Retinal pigment epithelial cell (primary cell): ENCODE measurements at places on chromosomes 6 and 20.

DNA sequence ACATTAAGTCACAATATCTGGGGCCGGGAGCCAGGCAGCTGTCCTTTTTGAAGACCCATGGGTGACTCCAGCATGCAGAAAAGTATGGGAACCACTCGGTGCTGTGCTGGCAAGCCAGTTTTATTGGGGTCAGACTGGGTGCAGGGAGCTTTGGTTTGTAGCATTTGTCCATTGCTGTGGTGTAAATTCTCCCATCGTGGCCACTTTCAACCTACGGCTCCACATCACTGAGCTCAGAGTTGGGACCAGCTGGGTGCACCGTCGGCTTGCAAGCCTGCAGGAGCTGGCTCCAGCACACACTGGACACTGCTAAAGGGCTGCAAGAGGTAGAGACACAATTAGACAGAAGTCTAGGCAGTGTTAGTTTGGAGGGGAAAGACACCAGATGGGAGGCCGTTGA is 66.9 kb downstream of the SYNJ2 start:
- DNase-seq, result no peak

GRCh38 chr6:37624606-37625574 is 72.8 kb downstream of the MDGA1 start:
- no peak for DNase-seq

DNA sequence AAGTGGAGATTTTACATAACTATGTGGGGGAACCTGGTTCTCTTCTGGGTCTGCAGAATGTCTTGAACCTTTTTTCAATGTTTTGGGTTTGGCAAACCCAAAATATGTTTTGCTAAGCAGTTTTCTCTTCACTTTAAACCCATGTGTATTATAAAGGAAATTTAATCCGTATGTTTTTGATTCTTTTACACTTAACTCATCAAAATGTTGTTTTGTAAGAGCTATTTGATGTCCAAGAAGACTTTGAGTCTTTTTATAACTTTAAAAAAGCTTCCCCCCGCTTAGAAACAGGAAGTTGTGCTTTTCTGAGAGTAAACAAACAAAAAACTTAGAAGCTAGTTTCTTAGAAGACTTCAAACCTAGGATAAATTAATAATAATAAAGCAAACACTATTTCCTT is 81.9 kb upstream of the CEP162 start:
- DNase-seq, result no peak

DNA sequence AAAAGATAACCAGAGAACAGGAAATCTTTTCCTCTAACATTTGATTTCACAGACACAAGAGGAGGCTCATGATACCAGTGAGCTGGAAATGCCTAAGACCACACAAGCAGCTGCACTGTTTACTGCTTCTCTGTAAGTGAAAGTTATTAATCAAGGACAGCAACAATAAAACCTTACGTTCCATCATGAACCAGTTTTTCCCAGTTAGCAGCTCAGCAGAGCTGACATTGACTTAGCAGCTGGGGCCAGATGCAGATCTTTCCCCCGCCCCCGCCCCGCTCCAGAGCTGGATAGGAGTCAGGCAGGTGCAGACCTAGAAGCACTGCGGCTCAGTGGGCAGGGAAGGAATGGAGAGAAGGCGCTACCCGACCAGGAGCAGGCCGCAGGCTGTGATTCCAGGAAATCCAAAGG is 275.2 kb downstream of the GMDS start:
- no peak for DNase-seq

GRCh38 chr6:45476341-45476740 is 98.6 kb upstream of the SUPT3H start:
- no peak for DNase-seq

GRCh38 chr6:73085443-73085871 is 139.8 kb downstream of the KHDC1L start:
- DNase-seq, result no peak

DNA sequence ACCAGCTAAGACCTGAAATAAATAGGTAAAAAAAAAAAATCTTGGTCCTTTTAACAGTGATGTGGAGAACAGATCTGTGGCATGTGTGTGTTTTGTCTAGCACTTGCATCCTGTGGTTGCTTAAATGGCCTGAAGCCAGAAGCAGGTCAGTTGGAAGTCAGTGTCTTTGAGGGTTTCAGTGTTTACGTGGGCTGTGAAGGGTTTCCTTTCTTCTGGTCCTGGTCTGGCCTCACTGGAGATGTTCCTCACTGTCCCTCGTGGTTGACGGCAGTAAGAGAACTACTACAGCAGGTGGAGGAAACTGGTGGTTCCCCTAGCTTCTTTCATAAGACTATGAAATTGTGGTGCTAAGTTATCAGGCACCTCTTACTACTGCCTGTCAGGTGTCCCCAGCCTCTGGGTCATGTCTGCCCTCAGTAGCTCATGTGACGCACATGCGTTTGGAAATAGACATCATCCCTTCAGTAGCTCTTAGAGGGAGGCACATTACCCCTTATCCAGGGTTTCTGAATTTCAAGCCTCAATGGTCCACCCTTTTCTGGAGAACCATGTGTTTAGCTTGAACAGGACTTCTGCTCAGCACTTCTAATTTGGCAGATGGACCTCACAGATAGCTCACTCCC is 59.4 kb upstream of the SCP2D1 start:
- DNase-seq, result no peak

DNA sequence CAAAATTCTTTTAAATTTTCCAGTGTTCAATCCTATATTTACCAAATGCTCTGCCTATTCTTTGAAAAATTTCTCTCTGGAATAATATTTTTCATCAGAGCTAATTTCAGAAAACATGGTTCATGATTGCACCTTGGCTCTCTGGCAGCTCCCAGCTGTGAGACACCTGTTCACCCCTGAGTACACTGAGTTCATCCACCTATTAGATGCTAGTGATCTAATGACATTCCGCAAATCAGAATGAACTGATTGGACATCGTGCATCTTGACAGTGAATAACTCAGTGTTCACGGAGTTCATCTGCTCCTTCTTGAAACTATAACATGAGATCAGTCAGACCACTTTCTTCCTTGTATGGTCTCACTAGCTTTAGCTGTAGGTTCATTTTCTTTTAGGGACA is 3.9 kb upstream of the SHPRH start:
- no peak for DNase-seq

DNA sequence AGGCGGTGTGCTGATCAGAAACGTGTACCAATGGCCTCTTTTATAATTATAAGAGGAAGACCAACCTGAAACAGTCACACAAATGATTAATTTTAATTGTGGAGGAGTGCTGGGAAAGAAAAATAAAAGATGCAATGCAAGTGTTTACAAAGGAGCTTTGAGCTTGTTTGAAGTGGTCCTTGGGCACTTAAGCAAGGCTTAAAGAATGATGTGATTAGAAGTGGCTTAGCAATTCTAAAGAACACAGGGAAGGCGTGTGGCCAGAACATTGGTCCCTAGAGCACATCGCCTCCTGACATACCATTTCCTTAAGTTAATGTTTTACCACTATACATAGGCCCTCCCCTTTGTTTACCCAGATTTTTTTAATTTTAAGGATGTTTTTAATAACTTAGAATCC is 26.1 kb downstream of the PTPN1 start:
- DNase-seq, result peak; percentile 93

DNA sequence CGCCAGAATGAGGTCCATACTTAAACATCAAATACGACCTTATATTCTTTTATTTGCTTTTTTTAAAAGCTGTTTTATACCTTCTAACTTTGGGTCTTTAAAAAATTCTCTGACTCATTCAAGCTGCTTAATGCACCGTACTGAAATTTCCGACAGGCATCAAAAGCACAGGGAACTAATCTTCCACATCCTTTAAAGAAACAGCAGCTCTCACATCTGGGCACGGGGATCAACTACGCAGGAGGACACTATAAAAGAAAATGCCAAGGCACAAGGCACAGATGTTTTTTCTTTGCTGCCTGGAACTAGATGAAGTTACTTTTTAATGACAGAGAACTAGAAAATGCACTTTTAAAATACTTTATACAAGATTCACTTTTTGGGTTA is 112.4 kb upstream of the ARG1 start:
- no peak for DNase-seq

- no peak for DNase-seq
Measured at GRCh38 chr6:105072798-105073199, 107.0 kb downstream of the POPDC3 start.

GRCh38 chr20:20338133-20338730 is 29.7 kb upstream of the INSM1 start:
- DNase-seq, result no peak

GRCh38 chr6:35061651-35062410 is 79.3 kb downstream of the TCP11 start:
- DNase-seq, result no peak

DNA sequence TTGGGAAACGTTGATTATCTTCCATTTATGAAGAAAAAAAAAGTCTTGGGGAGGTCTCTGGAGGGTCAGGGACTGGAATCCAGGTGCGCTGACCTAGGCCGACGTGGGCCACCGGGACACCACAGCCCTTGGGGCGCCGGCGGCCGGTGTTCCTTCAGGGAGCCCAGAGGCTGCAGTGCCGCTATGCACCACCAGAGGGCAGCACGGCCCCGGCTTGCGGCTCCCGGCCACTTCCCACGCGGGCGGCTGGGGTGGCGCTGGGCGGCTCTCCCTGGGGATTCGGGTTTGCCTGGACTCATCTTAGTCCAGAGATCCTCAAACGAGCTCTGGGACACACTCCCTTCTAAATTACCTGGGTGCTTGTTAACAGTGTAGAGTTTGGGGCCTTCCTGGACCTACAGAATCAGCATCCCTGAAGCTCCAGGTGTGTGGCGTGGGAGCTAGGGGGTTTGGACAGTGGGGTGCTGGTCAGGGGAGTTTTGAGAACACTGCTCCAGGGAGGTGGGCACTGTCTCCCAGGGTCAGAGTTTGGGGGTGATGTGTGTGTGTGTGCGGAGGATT is 23.0 kb upstream of the GTSF1L start:
- no peak for DNase-seq

GRCh38 chr6:126824226-126824625 is 294.2 kb upstream of the RSPO3 start:
- no peak for DNase-seq

- peak; percentile 74 for DNase-seq
Measured at GRCh38 chr20:60057866-60058807, 99.9 kb downstream of the CDH26 start.

DNA sequence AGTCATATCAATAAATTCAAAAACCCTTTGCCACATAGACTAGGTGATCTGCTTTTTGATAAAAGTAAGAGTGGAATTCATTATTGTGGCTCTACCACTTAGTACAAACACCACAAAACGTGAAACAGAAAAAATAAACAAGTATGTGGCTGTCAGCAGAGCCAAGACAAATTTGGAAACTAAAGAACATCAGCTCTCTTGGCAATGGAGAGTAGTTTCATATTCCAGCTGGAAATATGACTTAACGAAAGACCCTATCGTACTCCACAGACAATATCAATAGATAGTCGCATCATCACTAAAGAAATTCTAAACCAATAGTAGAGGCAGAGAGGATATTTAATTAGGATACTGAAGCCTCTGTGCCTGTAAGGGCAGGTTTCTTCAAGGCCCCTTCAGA is 20.8 kb downstream of the TBX18 start:
- DNase-seq, result no peak

DNA sequence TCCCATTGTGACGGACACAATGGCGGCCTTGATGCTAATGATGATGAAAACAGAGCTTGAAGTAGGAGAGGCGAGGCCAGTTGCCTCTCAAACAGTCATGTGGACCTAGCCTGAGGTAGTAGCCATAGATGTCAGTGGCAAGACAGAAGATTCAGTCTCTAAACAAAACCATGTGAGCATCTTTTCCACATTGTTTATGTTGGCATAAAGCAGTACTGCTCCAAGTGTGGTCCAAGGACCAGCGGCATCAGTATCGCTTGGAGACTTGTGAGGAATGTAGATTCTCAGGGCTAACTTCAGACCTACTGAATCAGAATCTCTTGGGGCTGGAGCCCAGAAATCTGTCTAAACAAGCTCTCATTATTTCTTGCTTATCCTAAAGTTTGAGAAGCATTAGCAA is 312.8 kb upstream of the JAG1 start:
- no peak for DNase-seq

- DNase-seq, result no peak
Measured at GRCh38 chr6:133591275-133591674, 297.6 kb upstream of the TCF21 start.

DNA sequence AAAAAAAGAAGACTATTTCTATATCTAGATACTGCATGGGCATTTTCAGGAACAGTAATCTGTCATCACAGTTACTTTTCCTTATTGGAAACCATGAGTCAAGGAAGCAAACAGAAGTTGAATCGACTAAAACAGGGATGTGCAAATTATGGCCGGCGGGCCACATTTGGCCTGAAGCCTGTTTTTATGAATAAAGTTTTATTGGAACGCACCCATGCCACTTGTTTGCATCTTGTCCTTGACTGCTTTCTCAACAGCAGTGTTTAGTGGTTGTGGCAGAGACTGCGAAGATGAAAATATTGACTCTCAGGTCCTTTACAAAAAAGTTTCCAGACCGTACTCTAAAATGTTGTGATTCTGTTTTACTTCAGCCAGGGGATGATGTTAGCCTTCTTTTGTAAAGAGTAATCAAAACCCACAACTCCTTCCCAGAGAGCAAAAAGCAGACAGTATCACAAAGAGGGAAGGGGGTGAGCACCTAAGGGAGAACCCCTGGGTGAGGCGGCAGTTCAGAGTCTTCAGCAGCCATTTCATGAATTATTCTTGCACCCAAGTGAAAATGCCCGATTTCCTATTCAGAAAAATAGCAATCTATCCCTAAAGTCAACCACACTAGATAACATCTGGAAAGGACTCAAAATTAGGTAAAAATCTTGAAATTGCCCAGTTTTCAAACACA is 190.4 kb downstream of the MYLK4 start:
- DNase-seq, result no peak

DNA sequence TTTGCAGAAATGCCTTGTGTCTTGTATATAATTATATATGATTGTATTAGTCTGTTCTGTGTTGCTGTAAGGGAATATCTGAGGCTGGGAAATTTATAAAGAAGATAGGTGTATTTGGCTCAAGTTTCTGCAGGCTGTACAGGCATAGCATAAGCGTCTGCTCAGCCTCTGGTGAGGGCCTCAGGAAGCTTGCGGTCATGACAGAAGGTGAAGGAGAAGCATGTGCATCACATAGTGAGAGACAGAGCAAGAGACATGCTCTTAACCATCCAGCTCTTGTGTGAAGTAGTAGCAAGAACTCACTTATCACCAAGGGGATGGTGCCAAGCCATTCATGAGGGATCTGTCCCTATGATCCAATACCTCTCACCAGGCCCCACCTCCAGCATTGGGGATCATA is 6.5 kb downstream of the DCBLD1 start:
- no peak for DNase-seq

- DNase-seq, result no peak
Measured at GRCh38 chr6:27392623-27393022, 4.1 kb downstream of the ZNF391 start.

DNA sequence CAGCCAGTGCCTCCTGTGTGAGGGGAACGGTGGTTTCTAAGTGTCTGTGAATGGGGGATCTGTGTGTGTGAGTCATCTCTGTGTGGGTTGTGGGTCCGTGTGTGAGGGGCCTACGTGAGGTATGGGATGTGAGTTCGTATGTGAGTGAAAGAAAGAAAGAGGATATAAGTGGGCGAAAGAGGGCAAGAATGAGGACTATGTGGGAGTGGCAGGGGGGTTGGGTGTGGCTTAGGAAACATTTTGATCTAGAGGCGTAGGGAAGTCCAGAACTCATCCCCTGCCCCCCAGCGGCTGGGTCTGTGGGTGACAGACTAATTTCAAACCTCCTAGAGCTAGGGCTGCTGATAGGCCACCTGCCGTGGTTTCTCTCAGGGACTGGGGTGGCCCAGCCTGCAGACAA is 35.5 kb downstream of the DHX35 start:
- DNase-seq, result no peak
